H9 (cell line): ENCODE measurements at places on chromosomes 1 and 21. TPM values are rescaled to one million over a fixed set of nuclear protein-coding genes. Genes with fewer than 3 reads are reported as not detected.

CCDC17 gene
- total RNA-seq, result 1.0 and 1.9 TPM in 2 replicates

C1orf185 gene
- not detected in 2 replicates for total RNA-seq

OLIG2 gene
- 1.4 and 2.0 TPM in 2 replicates for total RNA-seq

AMIGO1 gene
- 3.6 and 4.1 TPM in 2 replicates for total RNA-seq

DNA sequence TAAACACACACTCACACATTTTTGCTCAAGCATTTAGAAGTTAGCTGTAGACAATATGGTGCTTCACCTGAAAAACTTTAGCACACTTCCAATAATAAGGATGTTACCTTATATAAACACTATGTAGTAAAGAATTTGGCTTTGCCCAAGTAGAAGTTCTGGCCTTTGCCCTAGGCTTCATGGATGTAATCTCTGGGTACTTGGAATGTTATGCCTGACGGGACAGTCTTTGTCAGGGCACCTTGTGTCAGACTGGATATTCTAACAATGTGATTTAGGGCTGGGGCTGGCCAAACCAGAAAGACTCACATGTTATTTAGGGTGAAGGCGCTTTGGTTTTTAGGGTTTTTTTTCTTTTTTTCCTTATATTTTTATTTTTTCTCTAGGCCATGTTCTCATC is 34.8 kb upstream of the TRIM33 start:
- no peak for DNase-seq

GRCh38 chr1:206931709-206932108 is 10.0 kb upstream of the FCMR start:
- DNase-seq, result peak; percentile 61

DNA sequence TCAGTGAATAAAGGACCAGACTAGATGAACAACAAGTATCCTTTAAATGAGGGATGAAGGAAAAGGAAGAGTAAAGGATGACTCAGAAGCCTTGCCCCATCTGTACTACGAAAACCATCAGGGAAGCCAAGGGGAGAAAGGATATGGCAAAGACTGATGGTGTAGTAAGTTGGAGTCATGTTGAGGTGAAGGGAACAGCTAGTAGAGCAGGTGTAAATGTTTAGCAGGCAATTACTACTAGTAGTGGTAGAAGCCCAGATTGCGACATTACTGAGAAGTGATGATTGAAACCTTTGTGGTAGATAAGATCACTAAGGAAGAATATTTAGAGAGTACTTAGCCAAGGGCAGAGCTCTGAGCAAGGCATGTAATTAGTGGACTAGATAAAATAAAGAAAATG is 84.0 kb downstream of the PHTF1 start:
- DNase-seq, result no peak

DNA sequence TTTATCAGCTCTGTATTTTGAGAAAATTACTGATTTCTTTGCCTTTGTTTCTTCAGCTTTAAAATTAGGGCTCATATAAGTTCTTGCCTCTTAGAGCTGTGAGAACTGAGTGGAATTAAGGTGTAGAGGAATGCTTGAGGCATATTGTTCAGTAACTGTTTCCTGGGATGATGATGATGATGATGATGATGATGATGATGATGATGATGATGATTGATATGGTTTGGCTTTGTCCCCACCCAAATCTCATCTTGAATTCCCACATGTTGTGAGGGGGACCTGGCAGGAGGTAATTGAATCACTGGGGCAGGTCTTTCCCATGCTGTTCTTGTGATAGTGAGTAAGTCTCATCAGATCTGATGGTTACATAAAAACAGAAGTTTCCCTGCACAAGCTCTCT is 118.7 kb downstream of the CHRM3 start:
- DNase-seq, result no peak

DNA sequence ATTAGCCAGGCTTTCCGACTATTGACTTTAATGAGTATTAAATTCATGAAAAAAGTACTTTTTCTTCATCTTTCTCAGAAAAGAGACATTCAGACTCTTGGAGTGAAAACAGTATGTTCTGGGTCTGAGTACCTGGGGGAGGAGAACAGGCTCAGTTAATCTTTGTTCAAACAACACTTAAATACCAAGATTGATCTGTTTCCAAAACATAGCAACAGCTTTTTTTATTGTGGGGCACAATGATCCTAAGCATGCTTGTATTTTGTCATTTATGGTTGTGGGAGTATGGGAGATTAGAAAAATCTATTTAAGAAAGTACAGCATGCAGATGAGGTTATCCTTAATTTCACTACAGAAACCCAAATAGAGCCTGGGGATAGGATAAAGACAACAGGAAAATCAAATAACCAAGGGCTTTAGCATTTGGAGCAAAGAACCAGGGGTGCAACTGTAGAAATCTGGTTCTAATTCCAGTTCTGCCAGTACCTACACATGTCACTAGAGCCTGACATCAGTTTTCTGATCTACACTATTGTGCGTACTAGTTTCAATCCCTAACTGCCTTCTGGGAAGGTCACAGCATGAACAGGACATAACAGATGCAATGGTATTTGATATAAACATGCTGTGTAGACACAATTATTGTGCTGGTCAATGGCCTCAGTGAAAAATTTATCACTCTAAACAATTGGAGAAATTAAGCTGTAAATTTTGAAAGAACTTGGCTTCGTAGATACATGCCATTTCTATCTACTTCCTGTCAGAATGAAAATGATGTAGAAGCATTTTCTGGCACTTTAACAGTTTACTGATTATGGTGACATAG is 91.2 kb downstream of the KCNK1 start:
- no peak for DNase-seq

- DNase-seq, result no peak
Measured at GRCh38 chr21:43361493-43362296, 65.2 kb downstream of the SIK1 start.

DNA sequence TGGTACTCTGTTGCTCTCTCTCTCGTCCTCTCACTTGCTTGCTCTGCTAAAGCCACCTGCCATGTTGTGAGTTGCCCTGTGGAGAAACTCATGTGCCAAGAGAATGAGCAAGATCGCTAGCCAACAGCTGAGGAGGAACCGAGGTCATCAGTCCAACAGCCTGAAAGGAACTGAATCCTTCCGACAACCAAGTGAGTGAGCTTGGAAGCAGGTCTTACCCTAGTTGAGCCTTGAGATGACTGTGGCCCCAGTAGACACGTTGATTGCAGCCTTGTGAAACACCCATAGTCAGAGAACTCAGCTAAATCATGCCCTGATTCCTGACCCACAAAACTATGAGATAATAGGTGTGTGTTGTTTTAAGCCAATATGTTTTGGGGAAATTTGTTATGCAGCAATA is 48.1 kb upstream of the BACH1 start:
- DNase-seq, result no peak

DNA sequence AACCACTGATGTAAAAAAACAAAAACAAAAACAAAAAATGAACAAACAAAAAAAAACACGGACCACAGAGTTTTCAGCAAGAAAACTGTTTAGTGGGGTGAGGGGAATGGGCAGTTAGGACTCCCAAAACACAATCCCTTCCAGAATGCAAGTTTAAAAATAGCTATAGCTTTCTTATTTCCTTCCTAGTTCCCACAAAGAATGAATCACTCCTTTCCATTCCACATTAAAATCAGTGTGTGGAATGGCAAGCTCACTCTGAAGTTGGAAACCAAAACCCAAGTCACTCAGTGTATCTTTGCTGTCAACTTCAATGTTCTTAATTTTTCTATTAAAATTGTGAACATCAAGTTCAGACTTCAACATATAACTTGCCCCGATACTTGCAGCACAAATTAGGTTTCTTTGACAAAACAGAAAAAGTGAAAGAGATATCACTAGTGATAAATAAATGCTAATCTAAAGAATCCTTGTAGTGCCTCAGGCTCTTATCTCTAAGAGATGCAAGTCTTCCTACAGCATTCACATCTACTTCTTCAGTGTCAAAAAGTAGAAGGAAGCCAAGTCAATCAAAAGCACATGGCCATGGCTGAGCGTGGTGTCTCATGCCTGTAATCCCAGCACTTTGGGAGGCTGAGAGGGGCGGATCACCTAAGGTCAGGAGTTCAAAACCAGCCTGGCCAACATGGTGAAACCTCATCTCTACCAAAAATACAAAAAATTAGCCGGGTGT is 45.5 kb downstream of the TOR3A start:
- no peak for DNase-seq

GRCh38 chr1:79501153-79501552 is 494.6 kb upstream of the ADGRL4 start:
- DNase-seq, result no peak

DNA sequence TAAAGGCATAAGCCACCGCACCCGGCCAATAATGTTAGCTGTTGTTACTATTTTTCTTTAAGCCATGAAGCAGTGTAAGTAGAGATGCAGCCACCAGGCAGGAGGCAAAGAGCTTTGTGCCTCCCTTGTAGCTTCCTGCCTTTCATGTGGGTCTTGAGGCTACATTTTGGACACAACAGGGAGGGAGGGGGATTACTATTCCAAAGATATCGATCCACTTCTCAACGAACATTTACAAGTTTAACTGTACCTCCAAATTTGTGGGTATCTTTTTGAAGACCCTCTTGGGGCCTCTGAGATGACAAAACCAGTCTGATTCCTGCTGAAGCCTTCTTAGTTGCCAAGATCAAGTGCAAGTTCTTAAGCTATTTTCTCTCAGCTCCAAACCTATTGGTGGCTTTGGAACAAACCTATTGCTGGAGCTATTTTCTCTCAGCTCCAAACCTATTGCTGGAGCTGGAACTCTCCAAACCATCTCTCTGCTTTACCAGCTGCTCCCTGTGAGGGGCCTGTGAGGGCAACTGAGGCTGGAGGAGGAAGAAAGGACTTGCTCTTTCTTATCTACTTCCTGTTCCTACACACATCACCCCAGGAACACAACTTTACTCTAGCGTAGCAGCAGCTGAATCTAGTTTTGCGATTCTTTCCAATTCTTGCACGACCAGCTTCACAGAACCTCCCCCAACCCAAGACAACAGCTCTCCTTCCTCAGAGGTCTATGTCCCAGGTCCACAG is 16.1 kb upstream of the RCAN3 start:
- DNase-seq, result no peak

DNA sequence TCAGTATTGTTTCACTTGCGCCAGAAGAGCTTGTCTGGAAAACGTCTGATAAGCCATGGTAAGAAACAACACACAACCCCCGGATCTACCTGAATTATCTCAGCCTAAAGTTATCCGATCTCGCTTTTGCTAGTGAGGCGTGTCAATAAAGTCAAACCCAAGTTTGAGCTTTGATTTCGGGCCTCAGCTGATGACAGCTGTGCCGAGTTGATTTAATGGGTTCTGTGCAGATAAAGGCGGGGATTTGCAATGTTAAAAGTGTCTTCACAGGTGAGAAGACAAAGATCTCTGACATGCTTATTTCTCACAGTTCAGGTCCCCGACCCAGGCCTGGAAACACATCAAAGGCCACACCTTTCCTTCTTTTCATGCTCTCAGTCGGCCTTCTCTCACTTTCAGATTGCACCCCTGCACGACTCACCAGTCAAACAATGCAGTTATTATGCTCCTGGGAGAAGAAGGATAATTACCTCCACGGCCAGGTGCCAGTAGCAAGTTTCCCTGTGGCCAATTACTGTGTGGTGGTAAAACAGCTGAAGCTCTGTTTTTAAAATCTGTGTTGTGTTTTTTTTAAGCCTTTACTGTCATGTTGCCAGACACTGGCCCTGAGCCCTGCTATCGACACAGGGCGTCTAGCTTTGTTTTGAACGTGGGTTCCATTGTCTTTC is 245.3 kb upstream of the RUNX1 start:
- DNase-seq, result no peak

DNA sequence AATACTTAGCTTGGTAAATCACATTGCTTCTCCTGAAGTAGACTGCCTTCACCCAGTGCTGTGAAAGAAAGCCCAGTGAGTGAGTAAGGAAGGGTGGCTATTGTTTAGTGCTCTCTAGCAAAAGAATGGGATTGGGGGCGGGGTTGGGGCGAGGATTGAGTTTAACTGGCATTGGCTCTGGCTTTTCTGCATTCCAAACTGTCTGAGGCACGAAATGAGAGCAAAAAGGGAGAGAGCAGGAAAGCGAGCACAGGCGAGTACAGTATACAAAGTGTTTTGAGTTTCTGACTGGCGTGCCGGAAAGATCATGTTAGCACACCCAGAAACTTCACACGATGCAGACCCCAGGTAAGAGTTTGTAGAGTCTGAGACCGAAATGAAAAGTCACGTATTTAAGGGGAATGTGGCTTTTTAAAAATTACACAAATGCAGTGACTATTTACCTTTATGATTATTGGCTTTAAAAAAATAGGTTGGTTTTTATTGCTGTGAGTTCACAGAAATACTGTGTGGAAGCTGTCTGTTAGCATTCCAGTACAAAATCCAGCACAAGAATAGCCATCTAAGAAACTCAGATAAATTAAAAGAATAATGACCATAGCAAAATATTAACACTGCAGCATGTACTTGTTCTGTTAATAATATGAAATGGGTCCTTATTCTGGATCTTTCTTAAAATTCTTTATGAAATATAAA is 155.4 kb downstream of the CLEC20A start:
- peak; percentile 91 for DNase-seq
